ENCODE measurements at places on chromosomes 11 and 22.

- peak; percentile 3 for DNase-seq
Observed at GRCh38 chr11:34065505-34066203, 14.1 kb downstream of the CAPRIN1 start.

GRCh38 chr22:40265783-40266182 lies 80.5 kb upstream of the ADSL start:
- no peak for DNase-seq

GRCh38 chr11:77187776-77188632 lies 60.0 kb downstream of the MYO7A start:
- DNase-seq = peak; percentile 36

- DNase-seq = no peak
Observed at GRCh38 chr11:3826721-3827120, 14.0 kb downstream of the RHOG start.

GRCh38 chr11:14974515-14975251 lies 2.5 kb upstream of the CALCA start:
- DNase-seq = peak; percentile 10

DNA sequence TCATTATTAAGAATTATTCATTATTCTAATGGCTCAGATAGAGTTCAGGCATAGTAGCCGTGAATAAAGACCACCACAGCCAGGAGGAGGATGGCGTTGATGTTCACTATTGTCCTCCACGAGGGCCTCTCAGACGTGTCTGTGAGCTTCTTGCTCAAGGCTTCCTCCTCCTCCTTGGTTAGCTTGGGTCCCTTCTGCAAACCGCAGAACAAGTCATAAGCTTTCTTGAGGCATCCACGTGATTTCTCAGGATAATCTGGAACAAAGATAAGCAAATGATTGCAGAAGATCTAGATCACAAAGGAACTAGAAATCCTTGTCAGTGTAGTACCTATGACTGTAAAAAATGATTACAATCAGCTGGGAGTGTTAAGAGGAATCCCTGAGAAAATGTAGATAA lies 13.6 kb upstream of the RFPL2 start:
- no peak for DNase-seq

GRCh38 chr11:111539426-111540113 lies 950 bp upstream of the LAYN start:
- no peak for DNase-seq

DNA sequence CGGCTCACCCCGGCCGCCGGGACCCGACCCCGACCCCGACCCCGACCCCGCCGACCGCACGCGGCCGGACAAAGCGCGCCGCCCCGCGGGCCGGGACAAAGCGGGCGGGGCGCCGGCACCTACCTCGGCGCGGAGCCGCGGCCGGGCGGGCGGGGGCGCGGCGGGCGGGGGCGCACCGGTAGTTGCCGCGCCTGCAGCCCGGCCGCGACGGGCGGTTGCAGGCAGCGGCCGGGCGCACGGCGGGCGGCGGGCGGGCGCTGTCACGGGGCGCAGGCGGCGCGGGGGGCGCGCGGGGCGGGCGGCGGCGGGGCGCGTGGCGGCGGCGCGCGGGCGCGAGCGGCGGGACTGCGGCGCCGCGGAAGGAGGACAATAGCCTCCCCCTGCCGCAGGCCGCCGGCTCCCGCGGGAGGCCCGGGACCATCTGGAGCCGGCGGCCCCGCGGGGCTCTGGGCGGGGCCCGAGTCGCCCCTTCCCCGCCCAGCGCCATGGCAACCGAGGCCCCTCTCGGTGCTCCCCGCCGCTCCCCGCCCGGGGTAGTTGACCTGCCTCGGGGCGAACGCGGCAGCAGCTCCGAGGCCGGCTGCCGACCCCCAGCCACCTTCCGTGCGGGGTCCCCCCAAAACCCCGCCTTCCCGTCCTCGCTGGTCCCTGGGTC lies 851 bp downstream of the SPTBN2 start:
- DNase-seq = no peak

DNA sequence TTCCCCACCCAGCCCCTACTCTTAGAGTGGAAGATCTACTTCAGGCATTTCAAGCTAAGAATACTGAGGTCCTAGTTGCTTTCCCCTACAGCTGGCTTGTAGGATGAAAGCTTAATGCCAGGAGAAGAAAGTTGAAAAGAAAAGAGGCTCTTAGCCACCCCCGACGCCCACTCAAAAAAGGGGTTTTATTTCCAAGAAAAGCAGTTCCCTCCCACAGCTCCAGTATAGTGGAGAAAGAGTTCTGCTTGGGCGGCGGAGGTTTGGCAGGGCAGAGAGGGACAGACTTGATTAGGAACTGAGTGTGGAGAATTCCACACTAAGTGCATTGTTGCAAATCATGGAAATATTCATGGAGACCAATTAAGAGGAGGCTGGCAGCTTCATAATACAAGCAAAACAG lies 470.9 kb downstream of the ETS1 start:
- DNase-seq = no peak

- DNase-seq = no peak
Observed at GRCh38 chr11:74284466-74284865, 27.0 kb downstream of the P4HA3 start.

DNA sequence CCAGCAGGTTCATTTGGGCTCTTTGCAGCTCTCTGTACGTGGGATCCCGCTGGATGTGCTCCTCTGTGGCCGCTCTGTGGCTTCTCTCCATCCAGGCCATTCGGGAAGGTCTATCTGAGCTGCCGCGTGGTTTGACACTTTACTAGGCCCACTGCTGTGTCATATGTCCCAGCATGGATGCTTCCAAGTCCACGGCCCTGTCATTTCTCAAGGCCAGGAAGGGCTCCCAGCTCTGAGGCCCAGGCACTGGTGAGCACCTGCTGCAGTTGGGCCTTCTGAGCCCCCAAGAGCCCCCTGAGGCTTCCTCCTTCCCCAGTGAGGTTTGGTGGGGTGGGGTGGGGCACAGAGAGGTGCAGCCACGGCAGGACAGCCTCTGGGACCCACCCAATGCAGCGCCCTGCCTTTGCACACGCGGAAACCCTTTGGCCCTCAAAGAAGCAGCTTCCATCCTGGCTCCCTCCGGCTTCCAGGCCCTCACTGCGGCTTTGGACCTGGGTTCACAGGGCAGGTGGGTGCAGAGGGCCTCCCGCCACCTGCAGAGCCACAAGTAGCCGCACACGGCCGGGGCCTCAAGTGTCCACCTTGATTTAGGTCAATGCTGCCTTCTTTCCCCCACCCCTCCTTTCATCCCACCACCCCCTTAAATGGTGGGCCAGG lies 44.5 kb upstream of the FGF3 start:
- DNase-seq = no peak

DNA sequence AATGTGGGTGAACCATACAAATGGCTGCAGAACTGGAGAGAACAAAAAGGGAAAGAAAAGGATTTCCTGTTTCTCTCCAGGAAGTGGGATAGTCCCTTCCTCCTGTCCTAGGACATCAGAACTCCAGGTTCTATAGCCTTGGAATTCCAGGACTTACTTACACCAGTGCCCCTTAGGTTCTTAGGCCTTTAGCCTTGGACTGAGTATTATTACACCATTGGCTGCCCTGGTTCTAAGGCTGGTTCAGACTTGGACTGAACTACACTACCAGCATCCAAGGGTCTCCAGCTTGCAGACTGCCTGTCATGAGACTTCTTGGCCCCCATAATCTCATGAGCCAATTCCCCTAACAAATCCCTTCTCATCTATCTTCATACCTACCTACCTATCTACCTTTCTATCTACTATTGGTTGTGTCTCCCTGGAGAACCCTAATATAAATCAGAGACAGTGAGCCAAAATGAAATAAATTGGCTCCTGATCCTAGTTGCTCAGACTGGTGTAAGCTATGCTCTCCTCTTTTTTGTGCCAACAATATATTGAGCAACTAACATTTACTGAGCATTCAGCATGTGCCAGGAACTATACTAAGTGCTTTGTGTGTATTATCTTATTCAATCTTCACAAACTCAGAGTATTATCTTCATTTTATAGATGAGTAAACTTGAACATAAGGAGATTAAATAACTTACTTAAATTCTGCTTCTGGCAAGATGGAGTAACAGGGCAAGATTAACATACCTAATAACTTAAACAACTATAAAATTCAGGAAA lies 303.7 kb downstream of the TTC28 start:
- no peak for DNase-seq

DNA sequence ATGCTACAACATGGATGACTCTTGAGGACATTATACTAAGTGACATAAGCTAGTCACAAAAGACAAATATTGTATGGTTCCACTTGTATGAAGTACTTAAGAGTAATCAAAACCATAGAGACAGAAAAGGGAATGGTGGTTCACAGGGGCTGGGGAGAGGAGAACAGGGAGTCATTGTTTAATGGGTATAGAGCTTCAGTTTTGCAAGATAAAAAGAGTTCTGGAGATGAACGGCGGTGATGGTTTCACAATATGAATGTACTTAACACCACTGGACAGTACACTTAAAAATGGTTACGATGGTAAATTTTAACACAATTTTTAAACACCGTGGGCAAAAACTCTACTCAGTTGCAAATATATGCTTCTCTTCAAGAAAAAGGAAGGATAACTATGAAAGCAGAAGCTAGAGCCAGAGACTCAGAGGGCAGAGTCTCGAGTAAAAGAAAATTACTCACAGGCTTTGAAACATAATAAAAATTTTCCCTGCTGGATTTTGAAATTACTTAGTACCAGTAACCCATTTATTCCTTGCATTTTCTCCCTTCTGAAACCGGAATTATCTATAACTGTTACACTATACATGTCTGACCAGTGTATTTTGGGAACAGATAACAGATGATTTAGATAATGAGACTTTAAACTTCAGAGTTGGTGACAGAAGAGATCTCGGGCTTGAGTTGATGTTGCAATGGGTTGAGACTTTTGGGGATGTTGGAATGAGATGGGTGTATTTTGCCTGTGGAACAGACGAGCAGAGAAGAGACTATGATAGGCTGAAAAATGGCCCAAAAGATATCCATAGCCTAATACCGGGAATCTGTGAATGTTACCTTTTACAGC lies 15.0 kb downstream of the MRTFA start:
- DNase-seq = no peak

GRCh38 chr22:28950617-28951411 lies 67.4 kb downstream of the ZNRF3 start:
- DNase-seq = no peak

DNA sequence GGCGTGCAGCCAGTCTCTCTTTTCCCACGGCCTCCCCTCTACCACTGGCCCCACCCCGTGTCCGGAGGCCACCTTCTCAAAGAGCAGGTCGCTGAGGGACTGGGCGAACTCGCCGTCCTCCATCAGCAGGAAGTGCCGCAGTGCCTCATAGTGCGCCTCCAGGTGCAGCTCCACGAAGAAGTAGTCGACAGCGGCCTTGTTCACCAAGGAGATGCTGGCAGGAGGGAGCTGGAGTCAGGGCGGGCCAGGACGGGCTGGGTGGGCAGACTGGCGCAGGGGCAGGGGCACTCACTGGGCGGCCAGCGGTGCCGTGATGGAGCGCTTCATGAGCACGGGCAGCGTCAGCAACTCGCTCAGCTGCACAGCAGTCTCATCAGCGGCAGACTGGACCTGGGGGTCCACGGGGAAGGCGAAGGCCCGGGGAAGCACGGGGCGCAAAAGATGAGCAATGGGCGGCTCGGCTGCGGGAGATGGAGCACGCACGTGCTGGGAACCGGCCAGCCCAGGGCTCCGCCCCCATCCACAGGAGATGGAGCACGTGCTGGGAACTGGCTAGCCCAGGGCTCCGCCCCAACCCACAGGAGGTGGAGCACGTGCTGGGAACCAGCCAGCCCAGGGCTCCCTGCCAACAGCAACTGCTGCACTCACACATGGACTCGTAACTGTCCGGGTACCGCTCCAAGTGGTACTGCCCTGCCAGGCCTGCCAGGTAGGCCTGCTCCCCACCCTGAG lies 18.4 kb downstream of the SELENOO start:
- DNase-seq = no peak

DNA sequence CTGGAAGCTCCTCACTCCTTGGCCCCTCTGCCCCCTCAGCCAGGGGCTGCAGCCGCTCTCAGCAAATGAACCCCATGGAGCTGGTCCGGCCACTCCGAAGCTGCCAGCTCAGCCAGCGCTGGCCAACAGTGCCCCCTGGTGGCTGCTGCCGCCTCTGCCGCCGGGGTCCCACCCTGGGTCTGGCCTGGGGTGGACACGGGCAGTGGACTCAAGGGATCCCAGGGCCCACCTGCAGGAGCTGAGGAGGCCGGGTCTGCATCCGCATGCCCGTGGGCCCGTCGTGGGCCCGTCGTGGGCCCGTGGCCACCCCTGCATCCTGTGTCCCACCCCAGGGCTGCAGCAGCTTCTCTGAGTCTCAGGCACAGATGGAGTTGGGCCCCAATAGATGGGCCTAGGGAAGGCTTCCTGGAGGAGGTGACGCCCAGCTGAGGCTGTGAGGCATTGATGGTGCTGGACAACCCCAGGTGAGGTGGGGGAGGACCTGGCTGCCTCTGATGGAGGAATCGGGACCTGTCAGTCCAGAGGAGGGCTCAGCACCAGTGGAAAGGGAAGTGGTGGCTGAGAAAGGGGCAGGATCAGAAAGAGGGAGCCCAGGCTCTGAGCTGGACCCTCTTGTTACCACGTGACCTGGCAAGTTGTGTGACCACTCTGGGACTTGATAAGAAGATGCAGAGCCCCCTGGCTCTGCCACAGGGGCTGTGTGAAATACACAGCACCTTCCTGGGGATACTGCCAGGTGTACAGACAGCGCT lies 522.3 kb downstream of the BRD1 start:
- DNase-seq = peak; percentile 22

DNA sequence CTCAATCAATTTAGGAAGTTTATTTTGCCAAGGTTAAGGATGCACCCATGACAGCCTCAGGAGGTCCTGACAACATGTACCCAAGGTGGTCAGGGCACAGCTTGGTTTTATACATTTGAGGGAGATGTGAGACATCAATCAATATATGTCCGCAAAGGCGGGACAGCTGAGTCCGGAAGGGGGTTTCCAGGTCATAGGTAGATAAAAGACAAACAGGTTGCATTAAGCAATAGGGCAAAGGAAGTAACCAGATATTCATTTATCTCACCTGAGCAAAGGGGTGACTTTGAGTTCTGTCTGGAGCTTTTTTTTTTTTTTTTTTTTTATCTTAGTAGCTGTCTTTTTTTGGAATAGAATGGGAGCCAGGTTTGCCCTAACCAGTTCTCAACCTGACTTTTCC lies 2.0 kb upstream of the TRIM34 start:
- no peak for DNase-seq

DNA sequence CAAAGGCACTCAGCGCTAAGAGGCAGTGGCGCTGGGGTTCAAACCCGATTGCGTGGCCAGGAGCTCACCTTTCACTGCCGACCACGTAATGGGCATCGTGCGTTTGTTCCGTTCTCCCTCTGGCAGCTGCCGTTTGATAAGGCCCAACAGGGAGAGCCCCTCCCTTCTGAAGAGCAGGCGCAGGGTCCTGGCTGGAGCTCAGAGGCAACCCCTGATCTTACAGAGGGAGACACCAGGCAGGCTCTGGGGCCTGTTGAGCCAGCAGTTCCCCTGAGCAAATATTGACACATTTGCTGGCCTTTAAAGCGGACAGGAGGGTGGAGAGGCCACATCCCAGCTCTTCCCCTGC lies 11.7 kb upstream of the C1QTNF6 start:
- no peak for DNase-seq

Measured in activated CD4-positive, CD25-positive, alpha-beta regulatory T cell (primary cell).